A172 (cell line): ENCODE measurements at places on chromosomes 16 and 17. TPM values are rescaled to one million over a fixed set of nuclear protein-coding genes. Genes with fewer than 3 reads are reported as not detected.

TRPV2 gene
- 0.38 TPM in 1 of 2 replicates, not detected in the other for total RNA-seq

CMTM2 gene
- total RNA-seq = not detected in 2 replicates

USP6 gene
- 0.07 TPM in 1 of 2 replicates, not detected in the other for total RNA-seq

PPP1R27 gene
- total RNA-seq = not detected in 2 replicates

TMC8 gene
- total RNA-seq = 0.02 and 0.05 TPM in 2 replicates

FBXL16 gene
- 9.9 and 10.0 TPM in 2 replicates for total RNA-seq

FOXO3B gene
- 1.4 and 2.2 TPM in 2 replicates for total RNA-seq

ZNHIT3 gene
- total RNA-seq = 47.7 and 89.6 TPM in 2 replicates

DNA sequence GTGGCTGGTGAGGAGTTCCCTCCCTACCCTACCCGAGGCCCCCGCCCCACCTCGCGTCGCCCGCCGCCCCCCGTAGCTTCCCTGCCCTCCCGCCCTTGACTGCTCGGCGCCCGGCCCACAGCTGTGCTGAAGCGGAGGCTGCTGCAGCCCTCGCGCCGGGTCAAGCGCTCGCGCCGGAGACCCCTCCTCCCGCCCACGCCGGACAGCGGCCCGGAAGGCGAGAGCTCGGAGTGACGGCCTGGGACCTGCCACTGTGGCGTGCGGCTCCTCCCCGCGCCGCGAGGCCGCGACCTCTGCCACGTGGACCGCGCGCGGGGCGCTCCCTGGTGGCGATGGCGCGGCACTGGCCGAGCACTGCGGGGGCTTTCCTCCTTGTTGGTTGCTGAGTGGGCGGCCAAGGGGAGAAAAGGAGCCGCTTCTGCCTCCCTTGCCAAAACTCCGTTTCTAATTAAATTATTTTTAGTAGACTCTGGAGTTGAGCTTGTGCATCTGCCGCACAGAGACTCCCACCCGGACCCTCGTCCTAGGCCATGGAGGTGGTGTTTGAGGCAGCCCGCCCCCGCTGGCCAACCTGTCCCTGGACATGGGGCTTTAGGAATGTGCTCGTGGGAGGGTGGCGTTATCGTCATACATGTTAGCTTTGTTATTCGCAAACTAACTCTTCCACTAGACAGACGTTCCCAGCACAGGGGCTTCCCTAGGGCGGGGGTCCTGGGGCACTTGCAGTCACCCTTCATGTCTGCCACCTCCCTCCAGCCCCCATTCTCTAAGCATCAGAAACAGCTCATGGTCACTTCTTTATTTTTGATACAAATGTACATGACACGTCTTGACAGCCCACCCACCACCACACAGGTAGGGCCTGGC, 4.4 kb downstream of the TP53I13 start:
- no peak for DNase-seq

- DNase-seq = no peak
Observed at GRCh38 chr16:81830845-81831540, 51.9 kb downstream of the PLCG2 start.

DNA sequence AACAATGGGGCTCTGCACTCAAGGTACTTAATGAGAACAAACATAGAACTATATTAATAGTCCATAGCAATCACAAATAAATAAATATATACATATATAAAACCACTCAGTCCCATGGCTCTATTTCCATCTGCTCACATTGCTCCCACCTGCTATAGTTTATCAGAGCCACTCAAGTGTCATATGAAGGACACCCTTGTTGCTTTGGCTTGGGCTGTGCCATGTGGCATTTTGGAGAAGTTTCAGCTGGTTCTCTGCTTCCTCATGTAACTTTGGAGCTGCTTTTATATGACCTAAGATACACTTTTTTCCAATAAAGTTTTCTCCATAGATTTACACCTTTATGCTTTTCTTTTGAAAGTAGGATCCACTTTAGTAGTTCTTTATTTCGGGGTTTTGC, 126.4 kb downstream of the KCNJ2 start:
- no peak for DNase-seq

DNA sequence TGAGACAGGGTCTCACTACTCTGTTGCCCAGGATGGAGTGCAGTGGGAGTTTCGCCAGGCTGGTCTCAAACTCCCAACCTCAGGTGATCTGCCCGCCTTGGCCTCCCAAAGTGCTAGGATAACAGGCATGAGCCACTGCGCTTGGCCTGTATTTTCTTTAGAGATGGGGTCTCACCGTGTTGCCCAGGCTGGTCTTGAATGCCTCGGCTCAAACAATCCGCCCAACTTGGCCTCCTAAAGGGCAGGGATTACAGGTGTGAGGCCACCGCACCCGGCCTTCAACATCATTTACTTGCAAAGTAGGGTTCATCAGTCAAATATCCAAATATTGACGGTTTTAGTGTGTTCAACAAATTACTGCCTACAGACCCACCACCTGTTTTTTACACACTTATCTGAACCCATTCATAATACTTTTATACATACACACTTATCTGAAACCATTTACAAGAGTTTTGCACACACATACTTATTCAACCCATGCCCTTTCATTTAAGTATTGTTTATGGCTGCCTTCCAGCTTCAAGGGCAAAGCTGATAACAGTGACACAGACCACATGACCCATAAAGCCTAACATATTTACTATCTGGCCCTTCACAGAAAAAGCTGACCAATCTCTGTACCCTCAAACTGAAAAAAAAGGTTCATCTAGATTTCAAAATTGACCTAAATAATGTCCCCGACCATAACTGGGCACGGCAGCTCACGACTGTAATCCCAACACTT, 11.9 kb downstream of the TMEM170A start:
- DNase-seq = no peak

- peak; percentile 78 for DNase-seq
Observed at GRCh38 chr17:68981288-68981687, 26.1 kb upstream of the ABCA8 start.

DNA sequence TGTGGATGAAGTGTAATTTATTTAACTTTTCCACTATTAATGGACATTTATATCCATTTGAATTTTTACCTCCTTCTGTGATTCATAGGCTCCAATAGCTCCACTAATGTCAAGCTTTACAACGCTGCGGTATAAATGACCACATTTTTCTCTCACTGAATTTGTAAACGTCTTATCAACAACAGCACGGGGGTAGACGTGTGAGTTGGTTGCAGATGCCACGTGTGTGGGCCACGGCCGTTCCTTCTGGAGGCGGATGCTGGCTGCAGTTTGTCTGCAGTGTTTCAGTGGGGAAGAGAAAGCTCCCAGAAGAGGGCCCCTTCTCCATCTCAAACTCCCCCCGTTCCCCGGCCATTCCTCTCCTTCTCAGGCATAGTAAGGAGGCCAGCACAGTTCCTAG, 68.2 kb upstream of the XYLT1 start:
- no peak for DNase-seq

GRCh38 chr16:70684146-70685060, 1.4 kb downstream of the MTSS2 start:
- no peak for DNase-seq

DNA sequence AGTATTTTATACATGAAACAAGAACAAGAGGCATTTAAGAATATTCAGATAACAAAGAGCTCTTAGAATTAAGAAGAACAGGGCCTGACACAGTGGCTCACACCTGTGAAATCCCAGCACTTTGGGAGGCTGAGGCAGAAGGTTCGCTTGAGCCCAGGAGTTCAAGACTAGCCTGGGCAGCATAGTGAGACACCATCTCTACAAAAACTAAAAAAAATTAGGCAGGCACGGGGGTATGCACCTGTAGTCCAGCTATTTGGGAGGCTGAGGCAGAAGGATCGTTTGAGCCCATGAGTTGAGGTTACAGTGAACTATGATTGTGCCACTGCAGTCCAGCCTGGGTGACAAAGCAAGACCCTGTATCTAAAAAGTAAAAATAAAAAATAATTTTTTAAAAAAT, 12.5 kb upstream of the BRIP1 start:
- DNase-seq = no peak

DNA sequence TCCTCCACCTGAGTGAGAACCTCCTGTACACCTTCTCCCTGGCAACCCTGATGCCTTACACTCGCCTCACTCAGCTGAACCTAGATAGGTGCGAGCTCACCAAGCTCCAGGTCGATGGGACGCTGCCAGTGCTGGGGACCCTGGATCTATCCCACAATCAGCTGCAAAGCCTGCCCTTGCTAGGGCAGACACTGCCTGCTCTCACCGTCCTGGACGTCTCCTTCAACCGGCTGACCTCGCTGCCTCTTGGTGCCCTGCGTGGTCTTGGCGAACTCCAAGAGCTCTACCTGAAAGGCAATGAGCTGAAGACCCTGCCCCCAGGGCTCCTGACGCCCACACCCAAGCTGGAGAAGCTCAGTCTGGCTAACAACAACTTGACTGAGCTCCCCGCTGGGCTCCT, 679 bp downstream of the GP1BA start:
- no peak for DNase-seq

DNA sequence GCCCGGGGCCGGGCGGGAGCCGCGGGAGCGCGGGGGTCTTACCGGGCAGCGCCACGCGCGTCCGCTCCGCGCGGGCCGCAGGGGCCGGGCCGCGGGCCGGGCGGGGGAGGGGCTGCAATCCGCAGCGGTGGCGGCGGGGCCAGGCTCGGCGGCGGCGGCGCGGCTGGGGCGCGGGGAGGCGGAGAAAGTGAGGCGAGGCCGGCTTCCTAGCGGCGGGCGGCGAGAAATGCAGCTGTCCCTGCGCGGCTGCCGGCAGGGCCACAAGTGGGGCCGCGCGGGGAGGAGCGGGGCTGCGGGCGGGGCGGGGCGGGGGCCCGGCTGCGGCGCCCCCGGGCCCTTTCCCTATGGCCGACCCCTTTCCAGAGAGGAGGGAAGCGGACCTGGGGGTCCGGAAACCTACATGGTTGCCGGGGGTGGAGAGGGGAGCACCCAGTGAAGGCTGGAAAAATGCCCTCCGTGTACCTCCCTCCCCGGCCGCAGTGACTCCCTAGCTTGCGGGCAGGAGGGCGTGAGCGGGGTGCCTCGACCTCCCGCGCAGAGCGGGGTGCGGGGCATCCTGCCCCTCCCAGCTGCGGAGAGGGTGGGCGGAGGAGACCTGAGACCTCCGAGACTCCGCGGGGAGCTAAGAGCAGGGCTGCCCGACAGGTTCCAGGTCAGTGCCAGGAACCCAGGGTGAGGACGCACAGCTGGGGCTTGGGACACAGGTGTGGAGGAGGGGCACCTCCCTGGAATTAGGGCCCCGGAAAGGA, at the start of gene CUEDC1:
TSS of gene CUEDC1 (minus strand) at position 230 of the 749 bp plus-strand sequence. CDS start 69,848 bp downstream, outside the sequence.
- DNase-seq = no peak
